ENCODE measurements at places on chromosomes 3 and 15.

DNA sequence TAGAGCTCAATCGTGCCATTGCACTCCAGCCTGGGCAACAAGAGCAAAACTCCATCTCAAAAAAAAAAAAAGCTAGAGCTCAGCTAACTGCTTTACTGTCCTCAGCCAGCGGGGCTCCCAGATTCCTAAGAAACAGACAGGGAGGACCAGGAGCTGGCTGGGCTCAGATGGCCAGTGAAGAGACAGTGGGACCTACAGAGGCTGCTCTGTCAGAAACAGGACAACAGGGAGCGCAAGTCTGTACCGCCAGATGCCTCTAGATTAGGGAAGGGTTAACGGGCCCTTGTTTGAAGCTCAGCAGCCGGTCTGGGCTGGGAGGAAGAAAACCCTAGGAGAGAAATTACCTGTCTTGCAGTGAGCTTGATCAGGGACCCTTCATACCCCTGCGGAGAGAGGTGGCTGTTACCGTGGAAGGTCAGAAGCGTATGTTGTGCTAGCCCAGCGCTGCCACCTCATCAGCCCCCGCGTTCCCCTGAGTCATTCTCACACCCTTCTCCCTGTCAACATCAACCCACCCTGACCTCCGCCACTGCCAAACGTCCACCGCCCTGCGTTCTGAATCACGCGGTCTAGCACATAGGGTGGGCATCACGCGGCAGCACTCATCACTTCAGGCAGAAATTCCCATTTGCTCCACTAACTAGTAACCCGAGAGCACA is 25.3 kb downstream of the RBPMS2 start:
- no peak for DNase-seq

DNA sequence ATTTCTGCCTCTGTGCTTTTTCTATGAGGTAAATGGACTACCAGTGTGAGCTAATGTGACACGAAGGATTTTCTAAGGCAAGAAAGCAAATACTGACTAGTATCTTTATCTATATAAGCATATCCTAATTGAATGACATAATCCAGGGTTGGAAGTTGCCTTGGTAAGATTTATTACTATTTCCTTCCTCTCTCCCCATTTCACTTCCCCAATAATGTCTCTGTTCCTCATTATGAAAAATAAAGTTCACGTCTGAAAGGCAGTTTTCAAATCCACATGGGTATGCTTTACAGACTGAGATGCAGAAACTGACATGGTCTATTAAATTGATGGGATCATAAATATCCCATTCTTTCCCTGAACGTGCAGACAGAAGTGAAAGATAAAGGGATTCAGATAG is 86.0 kb downstream of the DTWD1 start:
- no peak for DNase-seq

DNA sequence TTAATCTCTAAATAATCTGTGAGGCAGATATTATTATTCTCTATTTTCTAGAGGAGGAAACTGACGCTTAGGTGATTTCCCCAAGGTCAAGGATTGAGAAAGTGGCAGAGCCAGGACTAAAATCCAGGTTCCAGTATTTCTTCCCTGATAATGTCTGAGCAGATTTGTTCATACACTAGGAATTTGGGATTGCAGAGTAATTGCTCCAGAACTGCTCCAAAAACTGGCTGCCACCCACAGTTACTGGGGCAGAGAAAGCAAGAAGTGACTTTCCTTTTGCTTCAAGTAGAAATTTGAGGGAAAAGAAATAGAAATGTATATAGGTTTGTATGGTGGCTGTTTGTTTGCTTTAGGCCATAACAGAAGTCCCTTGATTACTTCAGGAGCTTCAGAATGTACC is 60.6 kb downstream of the SLC12A8 start:
- no peak for DNase-seq

DNA sequence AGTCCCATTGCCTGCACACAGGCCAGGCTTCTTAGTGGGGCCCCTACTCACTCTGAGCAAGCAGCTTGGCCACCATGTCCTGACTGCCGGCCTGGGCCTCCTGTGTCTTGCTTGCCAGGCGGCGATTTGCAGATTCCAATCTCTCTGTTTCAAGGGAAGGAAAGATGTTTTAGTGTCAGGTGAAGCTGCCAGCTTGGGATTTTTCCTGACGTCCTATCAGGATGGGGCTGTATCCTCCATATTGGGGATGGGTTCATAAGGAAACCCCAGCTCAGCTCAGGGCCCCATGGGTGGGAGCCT is 8.5 kb downstream of the AMOTL2 start:
- no peak for DNase-seq

- DNase-seq: no peak
Measured at GRCh38 chr15:84081391-84082168, 154.0 kb upstream of the GOLGA6L4 start.

DNA sequence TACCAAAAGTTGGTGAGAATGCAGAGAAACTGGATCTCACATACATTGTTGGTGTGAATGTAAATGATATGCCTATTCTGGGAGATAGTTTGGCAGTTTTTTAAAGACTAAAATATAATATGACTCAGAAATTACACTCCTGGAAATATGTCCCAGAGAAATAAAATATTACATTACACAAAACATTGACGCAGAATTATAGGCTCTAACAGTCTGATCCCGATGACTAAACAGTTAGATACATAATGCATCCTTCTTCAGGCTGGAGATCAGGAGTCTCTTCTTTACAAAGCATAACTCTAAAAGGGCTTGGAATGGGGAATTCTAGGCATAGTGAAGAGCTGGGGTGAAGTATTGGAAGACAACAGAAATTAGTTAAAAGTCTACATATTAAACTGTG is 586.2 kb upstream of the NECTIN3 start:
- DNase-seq: no peak
